Neuronal stem cell (in vitro differentiated cells): ENCODE measurements at places on chromosomes 7 and 10.

DNA sequence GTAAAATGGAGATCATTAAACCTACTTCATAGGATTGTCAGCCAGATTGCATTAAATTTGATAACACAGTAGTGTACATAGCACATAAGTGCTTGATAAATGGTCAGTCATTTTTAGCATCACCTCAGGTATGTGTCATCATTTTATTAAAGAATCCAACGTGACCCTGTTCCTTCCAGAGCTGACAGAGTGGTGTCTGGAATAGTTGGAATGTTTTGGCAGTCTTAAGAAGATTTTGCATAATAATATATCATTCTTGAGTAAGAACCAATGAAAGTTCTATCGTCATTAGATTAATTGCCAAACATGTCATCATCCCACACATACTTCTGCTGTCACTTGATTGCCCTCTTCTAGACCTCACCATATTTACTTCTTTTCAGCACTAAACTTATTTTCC lies 451.4 kb upstream of the POM121L12 start:
- H3K27ac ChIP-seq = no peak overlapping the region
- H3K4me1 ChIP-seq = no peaks in the 10 kb centered on the region
- DNase-seq = no peak
- H3K27me3 ChIP-seq = no peaks in the 10 kb centered on the region
- H3K4me3 ChIP-seq = no peak overlapping the region

- no peaks in the 10 kb centered on the region for H3K27me3 ChIP-seq
- H3K36me3 ChIP-seq = no peaks in the 10 kb centered on the region
- no peak for DNase-seq
- H3K27ac ChIP-seq = no peak overlapping the region
Observed at GRCh38 chr10:132943791-132944404, 1.5 kb upstream of the CFAP46 start.

DNA sequence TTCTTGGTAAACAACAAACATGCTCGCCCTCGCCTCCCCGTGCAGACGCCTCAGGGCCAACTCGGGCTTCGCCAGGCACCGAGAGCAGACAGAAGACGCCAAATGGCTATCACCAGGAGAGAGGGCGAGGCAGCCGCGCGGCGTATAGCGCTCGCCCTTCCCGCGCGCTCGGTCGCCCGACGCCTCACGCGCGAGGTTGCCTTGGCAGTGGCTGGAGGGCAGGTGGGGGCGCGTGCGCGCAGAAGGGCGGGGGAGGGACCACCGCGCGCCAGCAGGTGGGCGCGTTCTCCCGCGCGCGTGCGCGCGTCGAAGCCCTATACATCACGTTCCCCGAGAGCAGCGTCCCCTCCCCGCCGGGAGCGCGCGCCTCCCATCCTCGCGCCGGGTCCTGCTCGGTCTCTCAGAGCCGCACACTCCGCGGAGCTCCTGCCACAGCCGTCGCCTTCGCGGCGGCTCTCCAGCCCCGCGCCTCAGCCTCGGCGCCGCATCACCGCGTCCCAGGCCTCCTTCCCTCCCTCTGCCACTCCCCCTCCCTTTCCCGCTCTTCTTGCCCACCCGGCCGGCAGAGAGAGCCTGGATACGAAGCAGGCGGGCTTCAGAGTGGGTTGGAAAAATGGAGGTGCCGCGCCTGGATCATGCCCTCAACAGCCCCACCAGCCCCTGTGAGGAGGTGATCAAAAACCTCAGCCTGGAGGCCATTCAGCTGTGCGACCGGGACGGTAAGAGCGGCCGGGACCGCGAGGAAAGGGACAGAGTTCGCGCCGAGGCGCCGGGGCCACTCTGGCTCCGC lies at the start of gene PHYHIPL:
Gene PHYHIPL, plus strand, starts transcription at position 403 of the 790 bp plus-strand sequence. Its CDS starts 211 bp downstream, at position 614.
- H3K4me3 ChIP-seq = peak within 1 kb of the TSS; percentile 83
- H3K27ac ChIP-seq = peak within 1 kb of the TSS; percentile 84
- H3K36me3 ChIP-seq = no peaks in the 10 kb centered on the region
- DNase-seq = peak; percentile 63
- no peaks in the 10 kb centered on the region for H3K27me3 ChIP-seq
- H3K4me1 ChIP-seq = peaks cover 2% of the 10 kb centered on the region

DNA sequence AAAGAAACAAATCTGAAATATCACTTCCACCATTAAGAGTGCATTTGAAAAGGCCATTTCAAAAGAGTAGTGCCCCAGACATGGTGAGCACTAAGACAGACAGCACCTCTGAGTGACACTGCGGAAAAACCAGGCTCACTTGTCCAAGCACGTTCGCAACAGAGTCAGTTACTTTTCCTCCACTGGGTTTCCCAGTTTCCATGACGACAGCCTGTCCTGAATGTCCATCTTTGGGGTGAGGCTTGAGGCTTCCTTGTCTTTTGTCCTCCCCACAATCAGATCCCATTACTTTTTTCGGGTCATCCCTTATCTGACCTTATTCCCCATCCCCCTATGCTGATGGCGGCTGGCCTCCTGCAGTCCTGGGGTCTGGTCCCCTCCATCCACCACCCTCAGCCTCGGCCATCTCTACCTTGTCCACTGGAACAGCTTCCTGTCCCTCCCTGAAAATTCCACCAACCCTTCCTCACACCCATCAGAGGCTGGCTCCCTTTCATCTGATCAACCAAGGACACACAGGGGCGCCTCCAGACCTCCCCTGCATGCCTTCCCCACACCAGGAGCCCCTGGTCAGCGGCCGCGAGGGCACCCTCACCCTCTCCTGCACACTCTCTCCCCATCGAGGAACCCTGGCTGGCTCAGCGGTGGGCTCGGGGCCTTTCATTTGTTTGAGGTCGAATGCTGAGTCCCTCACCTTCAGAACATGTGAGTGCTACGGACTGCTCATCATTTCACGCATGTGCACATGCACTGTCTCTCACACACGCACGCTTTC lies 363.6 kb downstream of the DNAJB6 start:
- DNase-seq = peak; percentile 24
- H3K36me3 ChIP-seq = no peaks in the 10 kb centered on the region
- no peak overlapping the region for H3K27ac ChIP-seq
- peaks cover 18% of the 10 kb centered on the region for H3K4me1 ChIP-seq
- no peaks in the 10 kb centered on the region for H3K27me3 ChIP-seq

GRCh38 chr7:99109108-99110051 lies 34.5 kb downstream of the SMURF1 start:
- peaks cover 4% of the 10 kb centered on the region for H3K4me1 ChIP-seq
- no peaks in the 10 kb centered on the region for H3K27me3 ChIP-seq
- no peak for DNase-seq
- no peak overlapping the region for H3K27ac ChIP-seq

GRCh38 chr10:33365301-33365700 lies 30.8 kb upstream of the NRP1 start:
- no peaks in the 10 kb centered on the region for H3K4me1 ChIP-seq
- no peaks in the 10 kb centered on the region for H3K36me3 ChIP-seq
- no peaks in the 10 kb centered on the region for H3K27me3 ChIP-seq
- H3K4me3 ChIP-seq = no peak overlapping the region
- H3K27ac ChIP-seq = no peak overlapping the region
- no peak for DNase-seq

DNA sequence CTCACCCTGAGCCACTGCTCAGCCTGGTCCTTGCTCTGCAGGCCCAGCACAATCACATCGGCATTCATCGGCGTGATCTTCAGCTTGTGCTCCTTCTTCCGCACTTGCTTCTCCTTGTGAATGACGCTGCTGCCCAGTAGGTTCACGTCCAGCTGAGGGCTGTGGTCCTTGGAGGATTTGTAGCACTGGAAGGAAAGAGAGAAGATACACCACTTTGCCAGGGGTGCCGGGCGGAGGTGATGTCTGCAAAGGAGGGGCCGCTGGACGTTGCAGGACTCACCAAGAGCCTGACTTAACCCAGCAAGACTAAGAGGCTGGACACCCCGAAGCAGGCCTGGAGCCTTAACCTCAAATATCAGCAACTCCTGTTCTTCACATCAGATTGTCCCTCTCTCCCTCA lies 74.8 kb downstream of the VWA2 start:
- no peak overlapping the region for H3K27ac ChIP-seq
- DNase-seq = no peak
- H3K4me1 ChIP-seq = peaks cover 8% of the 10 kb centered on the region

DNA sequence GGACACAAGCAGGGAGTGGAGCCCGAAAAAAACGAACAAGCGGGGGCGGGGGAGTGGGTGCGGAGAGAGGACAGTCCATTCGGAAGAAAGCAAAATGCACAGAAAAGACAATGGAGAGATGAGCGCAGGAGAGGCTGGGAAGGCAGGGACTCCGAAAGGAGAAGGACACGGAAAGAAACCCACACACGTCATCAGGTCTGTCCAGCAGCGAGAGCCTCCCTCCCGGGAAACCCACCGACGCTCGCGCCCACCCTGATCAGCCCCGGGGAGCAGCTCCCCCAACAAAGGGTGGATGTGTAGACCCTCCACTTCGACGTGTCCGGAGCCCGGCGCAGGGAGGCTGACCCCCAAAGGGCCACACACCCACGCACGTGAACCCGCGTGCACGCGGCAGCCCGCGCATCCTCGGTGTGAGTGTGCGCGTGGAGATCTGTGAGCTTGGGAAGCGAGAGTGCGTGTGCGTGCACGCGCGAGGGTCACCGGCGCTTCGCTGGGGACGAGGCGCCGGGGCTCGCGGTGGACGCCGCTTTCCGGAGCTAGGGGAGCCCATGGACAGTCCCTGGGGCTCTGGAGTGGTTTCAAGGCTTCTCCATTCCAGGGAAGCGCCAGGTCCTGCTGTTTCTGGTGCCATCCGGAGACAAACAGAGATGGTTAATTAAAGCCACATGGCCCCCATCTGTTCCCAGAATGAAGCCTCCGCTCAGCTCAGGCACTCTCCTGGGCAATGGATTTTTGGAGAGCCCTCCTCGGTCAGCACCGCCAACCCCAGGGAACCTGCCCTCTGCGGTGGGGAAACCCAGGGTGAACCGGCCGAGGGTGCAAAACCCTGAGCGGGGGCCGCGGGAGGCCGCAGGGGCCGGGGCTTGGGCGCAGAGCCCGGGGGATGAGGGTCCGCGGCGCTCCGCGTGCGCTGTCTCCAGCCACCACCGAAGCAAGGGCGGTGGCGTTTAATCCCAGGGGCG lies 916 bp downstream of the LAMB1 start:
- H3K27me3 ChIP-seq = peaks cover 21% of the 10 kb centered on the region
- peaks cover 2% of the 10 kb centered on the region for H3K4me1 ChIP-seq
- peak overlapping the region; percentile 95 for H3K4me3 ChIP-seq
- H3K36me3 ChIP-seq = peaks cover 8% of the 10 kb centered on the region

DNA sequence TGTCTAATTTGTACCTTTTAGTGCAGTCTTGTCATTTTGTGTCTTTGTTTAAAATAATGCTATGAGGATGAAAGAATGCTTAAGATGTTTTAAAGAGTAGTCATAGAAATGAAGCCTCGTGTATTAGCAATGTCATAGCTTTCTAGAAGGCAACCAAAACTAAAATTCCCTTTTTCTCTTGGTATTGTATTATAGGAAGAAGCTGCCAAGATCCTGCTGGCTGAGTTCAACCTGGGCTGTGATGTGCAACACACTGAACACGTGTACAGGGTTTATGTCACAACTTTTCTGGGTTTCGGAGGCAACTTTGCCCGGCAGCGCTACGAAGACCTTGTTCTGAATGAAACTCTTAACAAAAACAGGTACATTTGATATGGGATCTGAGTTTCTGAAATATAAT lies 36.2 kb downstream of the COX15 start:
- H3K4me3 ChIP-seq = no peak overlapping the region
- H3K27me3 ChIP-seq = no peaks in the 10 kb centered on the region
- peaks cover 14% of the 10 kb centered on the region for H3K36me3 ChIP-seq

GRCh38 chr7:46557295-46557711 lies 636.2 kb upstream of the IGFBP3 start:
- H3K27me3 ChIP-seq = no peaks in the 10 kb centered on the region
- no peak overlapping the region for H3K4me3 ChIP-seq
- no peak overlapping the region for H3K27ac ChIP-seq

GRCh38 chr7:142866361-142867096 lies 11.7 kb downstream of the EPHB6 start:
- no peaks in the 10 kb centered on the region for H3K27me3 ChIP-seq
- DNase-seq = peak; percentile 11
- no peaks in the 10 kb centered on the region for H3K4me1 ChIP-seq
- H3K36me3 ChIP-seq = no peaks in the 10 kb centered on the region
- no peak overlapping the region for H3K4me3 ChIP-seq

DNA sequence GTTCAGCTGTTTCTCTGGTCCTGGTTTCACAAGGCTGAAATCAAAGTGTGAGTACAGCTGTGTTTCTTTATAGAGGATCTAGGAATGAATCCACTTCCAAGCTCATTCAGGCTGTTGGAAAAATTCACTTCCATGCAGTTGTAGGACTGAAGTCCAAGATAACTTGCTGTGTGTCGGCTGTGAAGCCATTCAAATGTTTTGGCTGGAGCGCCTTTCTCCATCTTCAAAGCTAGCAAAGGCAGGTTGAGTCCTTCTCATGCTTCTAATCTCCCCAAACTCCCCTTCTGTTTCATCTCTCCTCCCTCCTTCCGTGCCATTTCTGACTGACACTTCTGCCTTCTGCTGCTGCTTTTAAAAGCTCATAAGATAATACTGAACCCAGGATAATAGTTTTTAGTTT lies 1195.4 kb upstream of the LRRN3 start:
- H3K4me1 ChIP-seq = no peaks in the 10 kb centered on the region
- no peaks in the 10 kb centered on the region for H3K27me3 ChIP-seq
- no peak overlapping the region for H3K4me3 ChIP-seq
- H3K27ac ChIP-seq = no peak overlapping the region

- no peak for DNase-seq
- H3K36me3 ChIP-seq = no peaks in the 10 kb centered on the region
- H3K4me3 ChIP-seq = no peak overlapping the region
- H3K27ac ChIP-seq = no peak overlapping the region
Observed at GRCh38 chr10:34667177-34667576, 147.9 kb downstream of the PARD3 start.

- no peaks in the 10 kb centered on the region for H3K27me3 ChIP-seq
- H3K36me3 ChIP-seq = no peaks in the 10 kb centered on the region
- H3K4me3 ChIP-seq = no peak overlapping the region
- H3K4me1 ChIP-seq = no peaks in the 10 kb centered on the region
- no peak overlapping the region for H3K27ac ChIP-seq
Observed at GRCh38 chr10:50653142-50653541, 29.4 kb upstream of the SGMS1 start.

GRCh38 chr7:110187877-110188554 lies 902.9 kb upstream of the LRRN3 start:
- no peak overlapping the region for H3K27ac ChIP-seq
- H3K4me3 ChIP-seq = no peak overlapping the region

DNA sequence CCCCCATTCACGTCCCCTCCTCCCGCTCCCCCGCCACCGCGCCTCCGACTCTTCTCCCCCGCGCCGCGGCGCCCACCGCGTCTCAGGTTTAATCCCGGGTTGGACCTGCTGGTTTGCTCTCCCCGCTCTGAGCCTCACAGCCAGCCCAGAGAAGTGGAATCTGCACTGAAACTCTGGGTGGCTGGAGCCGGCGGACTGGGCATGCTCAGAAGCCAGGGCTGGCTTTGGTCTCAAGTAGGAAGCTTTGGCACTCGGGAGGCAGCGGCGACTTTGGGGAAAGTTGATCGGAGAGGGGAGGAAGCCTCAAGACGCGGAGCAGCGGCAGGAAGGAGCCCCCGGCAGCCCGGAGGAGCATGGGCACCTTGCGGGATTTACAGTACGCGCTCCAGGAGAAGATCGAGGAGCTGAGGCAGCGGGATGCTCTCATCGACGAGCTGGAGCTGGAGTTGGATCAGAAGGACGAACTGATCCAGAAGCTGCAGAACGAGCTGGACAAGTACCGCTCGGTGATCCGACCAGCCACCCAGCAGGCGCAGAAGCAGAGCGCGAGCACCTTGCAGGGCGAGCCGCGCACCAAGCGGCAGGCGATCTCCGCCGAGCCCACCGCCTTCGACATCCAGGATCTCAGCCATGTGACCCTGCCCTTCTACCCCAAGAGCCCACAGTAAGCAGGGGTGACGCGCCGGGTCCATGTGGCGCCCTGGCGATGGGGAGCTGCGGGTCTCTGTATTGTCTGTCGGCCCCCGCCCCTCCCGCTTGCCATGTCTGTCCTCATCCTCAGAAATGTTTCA lies at the start of gene PRKG1:
Gene PRKG1, plus strand, starts transcription at position 250 of the 791 bp plus-strand sequence.
- H3K36me3 ChIP-seq = no peaks in the 10 kb centered on the region
- peak within 1 kb of the TSS; percentile 94 for H3K4me3 ChIP-seq
- peaks cover 1% of the 10 kb centered on the region for H3K4me1 ChIP-seq
